AG04449 (cell line): ENCODE measurements at places on chromosomes 2 and 18.

GRCh38 chr2:84388921-84389490 is 70.1 kb downstream of the SUCLG1 start:
- DNase-seq = no peak

GRCh38 chr2:218275371-218276072 is 5.2 kb downstream of the PNKD start:
- no peak for DNase-seq

GRCh38 chr2:9741110-9741509 is 102.2 kb upstream of the TAF1B start:
- no peak for DNase-seq

DNA sequence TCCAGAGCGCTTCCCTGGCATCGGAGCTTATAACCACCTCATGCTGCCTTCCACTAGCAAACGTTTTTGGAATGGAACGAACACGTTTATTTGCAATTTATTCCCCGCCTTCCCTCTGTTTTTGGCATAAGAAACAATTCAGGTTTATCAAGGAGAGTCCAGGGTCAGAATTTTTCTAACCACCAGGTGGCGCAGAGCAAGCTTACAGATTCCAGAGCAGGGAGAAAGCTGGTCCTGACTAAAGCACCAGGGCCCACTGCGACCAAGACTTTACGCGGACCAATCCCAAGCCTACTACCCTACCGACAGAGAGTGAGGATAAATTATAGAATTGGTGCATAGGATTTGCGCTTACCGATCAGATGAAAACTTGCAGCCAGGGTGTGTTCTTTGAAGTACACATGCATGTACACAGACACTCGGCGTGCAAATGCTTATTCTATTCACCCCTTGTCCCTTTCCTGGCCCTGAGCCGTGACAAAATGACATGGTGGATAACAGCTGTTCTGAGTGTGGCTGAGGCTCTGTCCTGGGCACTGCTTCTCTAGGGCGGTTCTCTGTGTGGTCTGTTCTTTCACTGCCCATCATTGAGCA is 34.7 kb downstream of the NAPG start:
- no peak for DNase-seq

DNA sequence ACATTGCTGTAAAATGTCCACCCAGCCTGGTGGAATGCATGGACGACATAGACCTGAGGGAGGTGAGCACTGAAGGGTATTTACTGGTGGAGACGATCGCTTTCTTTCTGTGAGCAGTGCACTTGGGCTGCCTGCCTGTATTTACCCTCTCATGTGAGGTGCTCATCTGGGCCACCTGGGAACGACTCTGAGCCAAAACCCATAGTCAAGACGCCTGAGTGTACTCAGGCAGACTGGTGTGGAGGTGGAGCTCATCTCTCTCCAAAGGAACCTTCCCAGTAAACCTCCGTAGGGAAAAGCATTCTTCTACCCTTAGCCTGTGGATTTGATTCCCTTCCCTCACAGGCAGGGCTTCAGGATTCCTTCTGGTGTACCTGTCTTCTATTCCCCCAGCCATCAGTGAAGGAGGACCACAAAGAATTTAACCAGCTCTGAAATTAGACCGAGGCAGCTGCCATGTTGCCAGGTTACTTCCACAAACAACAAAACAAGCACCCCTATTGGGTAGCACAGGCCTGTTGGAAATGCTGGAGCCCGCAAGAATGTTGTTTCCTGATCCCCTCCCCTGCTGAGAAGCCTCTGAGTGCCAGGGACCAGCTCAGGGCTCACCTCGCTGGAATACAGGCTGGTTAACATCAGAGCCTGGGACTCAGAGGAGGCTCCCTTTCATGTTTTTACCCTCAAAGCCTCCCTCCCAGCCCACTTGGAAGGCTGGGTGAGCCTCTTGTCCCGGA is 47.5 kb upstream of the TXNDC2 start:
- no peak for DNase-seq

DNA sequence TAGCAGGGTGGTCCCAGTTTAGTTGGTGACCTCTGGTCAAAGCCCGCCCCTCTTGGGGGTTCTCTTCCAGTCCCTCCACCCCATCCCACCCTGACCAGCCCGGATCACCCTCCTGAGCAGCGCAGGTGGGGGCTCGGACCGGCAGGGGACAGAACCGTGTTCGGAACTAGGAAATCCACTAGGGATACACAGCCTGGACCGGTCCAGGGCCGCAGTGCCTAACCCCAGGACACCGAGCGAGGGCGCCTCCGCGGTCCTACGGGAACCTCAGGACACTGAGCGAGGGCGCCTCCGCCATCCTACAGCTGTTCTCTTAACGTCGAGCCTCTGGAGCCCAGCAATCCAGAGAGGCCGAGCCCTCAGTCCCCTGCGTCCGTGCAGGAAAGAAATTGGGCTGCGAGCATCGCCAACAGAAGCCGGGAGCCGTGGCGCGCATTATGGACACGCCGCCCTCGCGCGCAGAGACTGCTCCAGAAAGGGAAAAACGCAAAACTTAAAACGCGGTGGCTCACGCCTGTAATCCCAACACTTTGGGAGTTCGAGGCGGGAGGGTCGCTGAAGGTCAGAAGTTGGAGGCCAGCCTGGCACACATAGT is 8.5 kb downstream of the RAX start:
- DNase-seq = no peak

GRCh38 chr2:119749477-119750012 is 10.2 kb upstream of the PTPN4 start:
- no peak for DNase-seq

- DNase-seq = no peak
These were observed 281.7 kb upstream of the ID2 start for GRCh38 chr2:8400196-8400595.

DNA sequence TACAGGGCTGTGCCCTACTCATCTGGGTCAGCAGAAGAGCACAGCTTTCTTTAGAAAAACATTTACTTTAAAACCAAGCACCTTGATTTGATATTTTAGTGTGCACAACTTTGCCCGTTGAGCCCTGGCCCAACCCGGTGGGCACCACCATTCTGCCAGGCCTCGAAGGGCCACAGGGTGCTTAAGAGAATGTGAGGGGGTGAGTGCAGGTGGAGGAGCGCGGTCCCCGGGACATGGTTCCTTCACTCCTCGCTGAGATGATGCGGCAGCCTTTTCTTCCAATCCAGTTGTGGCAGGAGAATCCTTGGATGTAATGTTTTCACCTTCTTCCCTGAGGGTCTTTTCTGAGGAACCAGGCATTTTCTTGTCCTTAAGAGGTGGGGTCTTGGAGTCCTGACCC is 119.0 kb downstream of the RPIA start:
- no peak for DNase-seq

DNA sequence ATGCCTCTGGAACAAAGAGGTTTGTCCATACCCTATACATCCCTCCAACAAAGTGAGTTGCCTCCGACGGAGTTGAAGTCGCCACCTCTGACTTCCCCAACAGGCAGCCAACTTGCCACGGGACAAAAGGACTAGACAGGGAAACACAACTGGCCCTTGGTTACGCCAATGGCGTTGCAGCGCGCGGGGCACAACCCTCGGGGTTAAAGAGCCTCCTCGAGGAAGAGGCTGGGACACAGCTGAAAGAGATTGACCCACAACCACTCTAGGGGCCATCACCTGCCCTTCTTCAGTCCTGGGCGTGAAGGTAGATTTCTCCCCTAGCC is 545 bp downstream of the GTF3C2 start:
- no peak for DNase-seq

DNA sequence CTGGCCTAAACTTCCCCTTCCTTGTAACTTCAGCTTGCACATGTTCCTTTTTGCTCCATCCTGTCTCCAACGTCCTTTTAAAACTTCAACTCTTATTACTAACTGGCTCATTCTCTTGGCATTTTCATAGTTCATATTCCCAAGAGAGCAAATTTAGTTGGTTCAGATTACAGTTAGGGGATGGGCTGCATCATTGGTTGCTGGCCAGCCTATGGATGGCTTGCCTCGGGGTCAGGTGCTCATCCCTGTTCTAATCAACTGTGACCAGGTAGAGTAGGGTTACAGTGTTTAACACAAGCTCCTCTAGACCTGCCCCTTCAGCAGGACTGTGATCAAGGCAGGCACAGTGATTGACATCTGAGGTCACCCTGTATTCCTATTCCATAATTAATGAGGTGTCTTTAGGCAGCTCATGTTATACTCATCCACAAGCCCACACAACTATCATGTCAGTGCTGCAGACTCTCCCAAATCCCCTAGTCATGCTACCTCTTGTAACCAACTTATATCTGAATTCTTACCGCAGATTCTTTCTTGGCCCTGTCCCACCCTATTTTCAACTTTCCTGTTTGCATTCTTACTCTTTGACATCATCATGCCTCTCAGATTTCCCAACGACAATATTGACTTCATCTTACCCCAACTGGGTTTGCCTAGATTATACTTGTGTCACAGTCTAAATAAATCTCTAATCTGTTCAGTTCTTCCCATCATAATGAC is 293.3 kb downstream of the MTX2 start:
- DNase-seq = peak; percentile 65

DNA sequence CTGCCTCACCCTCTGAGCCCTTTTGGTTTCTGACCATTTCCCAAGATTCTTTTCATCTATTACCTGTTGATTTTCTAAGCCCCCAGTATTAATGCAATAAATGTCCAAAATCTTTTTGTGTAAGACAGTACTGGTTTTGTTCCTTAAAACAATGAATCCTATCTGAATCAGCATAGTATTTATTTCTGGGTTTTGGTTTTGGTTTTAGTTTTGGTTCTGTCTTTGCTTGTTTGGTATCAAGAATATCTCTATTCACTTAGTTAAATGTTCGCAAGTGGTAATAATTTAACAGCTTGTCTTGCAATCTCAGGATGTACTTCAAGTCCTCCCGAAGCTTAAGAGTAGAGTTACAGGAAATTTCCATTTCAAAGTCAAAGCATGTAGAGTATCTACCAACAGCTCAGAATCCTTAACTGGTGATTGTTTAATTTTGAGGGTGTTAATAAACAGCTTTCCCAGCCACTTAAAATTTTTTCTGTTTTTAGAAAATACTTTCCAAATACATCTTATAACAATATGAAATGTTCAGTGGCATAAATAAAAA is 67.7 kb upstream of the NEDD4L start:
- no peak for DNase-seq

GRCh38 chr18:9096685-9097084 is 5.8 kb upstream of the NDUFV2 start:
- DNase-seq = no peak

DNA sequence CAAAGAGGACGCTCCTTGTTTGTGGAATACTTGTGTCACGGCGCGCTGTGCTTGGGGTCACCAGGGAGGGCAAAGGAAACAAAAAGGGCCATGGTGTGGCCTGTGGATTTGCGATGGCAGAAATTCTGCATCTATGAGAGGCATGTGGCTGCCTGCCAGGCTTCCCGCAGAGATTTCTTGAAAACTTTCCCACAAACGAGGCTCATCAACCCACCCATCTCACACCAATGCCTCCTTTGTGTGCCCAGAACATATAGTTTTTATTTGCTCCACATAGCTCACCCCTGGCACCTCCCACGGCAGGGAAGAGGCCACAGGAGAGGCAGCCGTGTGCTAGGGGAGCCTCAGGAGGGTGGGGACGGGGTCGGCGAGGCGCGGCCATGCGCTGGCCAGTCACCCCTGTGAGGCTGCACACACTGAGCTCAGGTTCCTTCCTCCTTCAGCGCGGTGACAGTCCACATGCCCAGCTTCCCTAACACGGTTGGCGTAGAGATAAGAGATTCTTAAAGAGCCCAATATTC is 100.3 kb downstream of the MBP start:
- no peak for DNase-seq

- DNase-seq = no peak
These were observed 166.1 kb upstream of the RAB6C start for GRCh38 chr2:129813404-129813803.

- DNase-seq = no peak
These were observed 260.4 kb downstream of the LPIN1 start for GRCh38 chr2:12006850-12007249.

DNA sequence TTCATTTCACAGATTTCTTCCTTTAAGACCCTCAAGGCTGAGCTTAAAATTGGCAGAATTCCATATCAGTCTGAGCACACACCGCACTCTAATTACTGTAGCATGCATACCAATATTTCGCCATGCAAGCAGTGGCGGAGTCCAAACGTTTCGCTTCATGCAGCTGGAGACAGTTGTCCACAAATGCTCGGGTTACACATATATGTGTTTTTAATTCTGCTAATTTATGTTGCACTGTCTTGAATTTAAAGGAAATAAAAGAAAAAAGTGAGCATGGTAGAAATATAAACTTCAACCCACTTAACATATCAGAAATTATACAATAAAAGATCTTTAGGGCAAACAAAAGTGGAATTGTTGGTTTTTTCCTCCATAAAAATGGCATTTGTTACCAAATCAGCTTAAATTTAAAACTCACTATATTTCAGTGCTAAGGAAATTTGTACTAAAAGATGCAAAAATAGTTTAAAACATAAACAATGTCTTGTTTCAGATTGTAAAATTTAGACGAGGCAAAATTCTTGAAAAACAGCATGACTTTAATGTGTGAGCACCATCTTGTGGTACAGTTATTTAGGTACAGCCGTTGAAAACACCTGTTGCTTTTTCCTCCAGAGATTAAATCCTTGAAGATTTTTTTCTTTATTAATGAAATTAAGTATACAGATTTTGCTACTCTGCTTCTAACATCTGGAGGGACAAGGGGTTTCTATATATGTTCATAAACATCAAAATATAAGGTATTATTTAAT is 24.1 kb upstream of the KANSL1L start:
- no peak for DNase-seq

GRCh38 chr18:62781893-62782292 is 66.6 kb downstream of the PHLPP1 start:
- peak; percentile 65 for DNase-seq

- DNase-seq = no peak
These were observed 38.6 kb upstream of the SH3BP4 start for GRCh38 chr2:234913208-234913626.

DNA sequence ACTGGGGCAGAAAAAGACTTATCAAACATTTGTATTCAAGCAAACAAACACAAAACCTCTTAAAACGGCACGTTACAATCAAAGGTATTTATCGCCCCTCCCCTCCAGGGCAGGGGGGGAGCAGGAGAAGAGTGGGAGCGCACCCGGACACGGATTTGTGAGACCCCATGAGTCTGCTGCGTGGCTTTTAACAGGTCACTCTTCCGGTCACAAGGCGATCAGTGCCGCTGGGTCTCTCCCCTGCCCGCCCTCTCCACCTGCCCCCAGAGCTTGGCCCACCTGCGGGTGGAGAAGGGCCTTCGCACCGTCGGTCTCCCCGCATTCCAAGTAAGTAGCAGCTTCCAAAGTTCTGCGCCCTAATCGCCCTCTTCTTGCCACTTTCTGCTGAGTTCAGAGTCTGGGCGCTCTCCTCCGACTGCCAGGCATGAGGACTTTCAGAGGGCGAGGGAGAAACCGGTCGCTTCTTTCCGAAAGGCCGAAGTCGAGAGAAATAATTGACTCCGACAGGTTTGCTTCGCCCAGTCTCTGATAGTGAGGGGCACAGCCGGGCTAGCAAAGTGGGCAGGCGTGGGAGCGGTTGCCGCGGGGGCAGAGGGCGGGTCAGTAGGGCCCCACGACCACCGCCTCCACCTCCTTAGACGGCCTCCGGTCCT is 800 bp downstream of the RPRM start:
- no peak for DNase-seq

- DNase-seq = no peak
These were observed 344.3 kb upstream of the KCNH7 start for GRCh38 chr2:163182764-163183354.
